ENCODE measurements at places on chromosomes 4 and X.

- no peak for DNase-seq
Observed at GRCh38 chr4:121574618-121575017, 122.2 kb downstream of the ANXA5 start.

GRCh38 chr4:127672111-127672510 is 39.4 kb downstream of the INTU start:
- no peak for DNase-seq

- DNase-seq, result no peak
Observed at GRCh38 chrX:69503782-69504625, at the start of gene NALF2. Gene NALF2 (plus strand): TSS chrX:69504326. CDS start chrX:69505283, 957 bp downstream.

- DNase-seq, result no peak
Observed at GRCh38 chrX:100747703-100748102, 15.8 kb upstream of the SYTL4 start.

DNA sequence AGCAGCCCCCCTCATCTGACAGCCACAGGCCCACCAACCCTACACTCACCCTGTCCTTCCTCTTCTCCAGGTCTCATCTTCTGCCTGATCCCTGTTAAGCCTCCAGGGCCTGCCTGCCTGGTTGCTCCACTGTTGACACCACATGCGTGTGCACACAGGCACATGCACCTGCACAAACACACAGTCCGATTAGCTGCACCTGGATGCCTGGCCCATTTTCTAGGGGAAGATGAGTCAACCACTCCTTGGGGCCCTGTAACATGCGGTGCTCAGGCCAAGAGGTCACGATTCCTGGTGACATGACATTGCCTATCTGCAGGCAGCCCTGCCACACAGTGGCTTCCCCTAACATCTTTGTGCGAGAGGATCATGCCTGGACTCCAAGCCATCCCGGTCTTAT is 498.4 kb downstream of the BCOR start:
- no peak for DNase-seq

DNA sequence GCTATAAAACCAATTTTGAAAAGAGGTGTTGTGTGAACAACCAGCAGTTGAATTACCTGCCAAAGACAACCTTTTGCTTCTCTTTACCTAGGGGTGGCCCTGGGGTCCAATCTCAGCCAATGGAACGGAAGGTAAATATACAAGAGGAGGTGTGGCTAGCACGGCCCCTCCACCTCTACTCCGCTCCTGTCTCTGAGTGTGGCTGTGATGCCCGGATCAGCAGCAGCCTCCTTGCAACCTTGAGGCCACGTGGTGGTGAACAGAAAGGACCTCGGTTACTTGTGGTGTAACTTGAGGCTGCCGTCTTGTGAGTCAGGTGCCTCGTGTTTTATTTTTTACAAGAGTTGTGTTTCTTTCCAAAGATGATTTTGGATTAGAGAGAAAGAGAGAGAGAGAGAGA is 121.5 kb upstream of the PPP2R3B start:
- no peak for DNase-seq

DNA sequence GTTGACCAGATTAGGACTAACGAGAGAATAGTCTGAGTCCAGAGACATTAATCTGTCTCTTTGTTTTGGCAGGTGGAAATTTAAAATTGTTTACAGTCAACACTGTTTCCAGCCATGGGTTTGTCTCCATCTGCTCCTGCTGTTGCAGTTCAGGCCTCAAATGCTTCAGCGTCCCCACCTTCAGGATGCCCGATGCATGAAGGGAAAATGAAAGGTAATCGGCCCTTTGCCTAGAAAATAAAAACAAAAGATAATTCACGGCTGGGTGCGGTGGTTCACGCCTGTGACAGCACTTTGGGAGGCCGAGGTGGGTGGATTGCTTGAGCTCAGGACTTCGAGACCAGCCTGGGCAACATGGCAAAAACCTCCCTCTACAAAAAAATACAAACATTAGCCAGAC is 815 bp downstream of the HCCS start:
- no peak for DNase-seq

GRCh38 chr4:146975036-146975435 is 29.4 kb upstream of the TTC29 start:
- no peak for DNase-seq

DNA sequence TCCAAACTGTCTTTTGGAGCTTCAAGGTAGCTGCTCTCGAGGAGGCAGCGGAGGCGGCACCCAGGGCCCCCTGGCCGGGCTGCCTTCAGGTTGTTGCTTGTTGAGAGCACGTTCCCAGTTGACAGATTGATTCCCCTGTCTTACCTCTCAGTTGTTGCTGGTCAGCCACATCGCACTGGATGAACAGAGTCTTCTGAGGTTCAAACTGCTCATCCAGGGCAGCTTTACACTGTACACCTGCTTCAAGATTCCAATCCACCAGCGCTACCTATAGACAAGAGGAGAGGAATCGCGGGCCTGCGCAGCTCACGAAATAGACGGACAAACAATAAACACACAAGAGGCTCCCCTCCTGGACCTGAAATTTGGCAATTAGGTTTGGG is 497 bp downstream of the HPGD start:
- DNase-seq, result no peak

GRCh38 chr4:152104356-152104755 is 343.5 kb upstream of the GATB start:
- no peak for DNase-seq

DNA sequence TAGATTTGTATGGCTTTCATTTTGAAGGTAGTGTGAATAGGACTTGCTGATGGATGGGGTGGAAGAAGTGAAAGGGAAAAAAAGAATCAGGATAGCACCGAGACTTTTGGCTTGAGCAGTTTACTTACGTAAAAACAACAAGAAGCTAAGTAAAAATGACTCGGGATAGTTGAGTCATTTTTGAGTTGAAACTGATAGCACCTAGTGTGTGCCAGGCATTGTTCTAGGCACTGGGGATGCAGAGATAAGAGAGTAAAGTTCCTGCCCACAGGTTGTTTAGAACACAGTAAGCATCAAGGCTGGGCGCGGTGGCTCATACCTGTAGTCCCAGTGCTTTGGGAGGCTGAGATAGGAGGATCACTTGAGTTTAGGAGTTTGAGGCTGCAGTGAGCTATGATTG is 34.7 kb downstream of the ADD1 start:
- DNase-seq, result no peak

GRCh38 chr4:168421671-168422070 is 58.6 kb downstream of the DDX60L start:
- DNase-seq, result no peak

DNA sequence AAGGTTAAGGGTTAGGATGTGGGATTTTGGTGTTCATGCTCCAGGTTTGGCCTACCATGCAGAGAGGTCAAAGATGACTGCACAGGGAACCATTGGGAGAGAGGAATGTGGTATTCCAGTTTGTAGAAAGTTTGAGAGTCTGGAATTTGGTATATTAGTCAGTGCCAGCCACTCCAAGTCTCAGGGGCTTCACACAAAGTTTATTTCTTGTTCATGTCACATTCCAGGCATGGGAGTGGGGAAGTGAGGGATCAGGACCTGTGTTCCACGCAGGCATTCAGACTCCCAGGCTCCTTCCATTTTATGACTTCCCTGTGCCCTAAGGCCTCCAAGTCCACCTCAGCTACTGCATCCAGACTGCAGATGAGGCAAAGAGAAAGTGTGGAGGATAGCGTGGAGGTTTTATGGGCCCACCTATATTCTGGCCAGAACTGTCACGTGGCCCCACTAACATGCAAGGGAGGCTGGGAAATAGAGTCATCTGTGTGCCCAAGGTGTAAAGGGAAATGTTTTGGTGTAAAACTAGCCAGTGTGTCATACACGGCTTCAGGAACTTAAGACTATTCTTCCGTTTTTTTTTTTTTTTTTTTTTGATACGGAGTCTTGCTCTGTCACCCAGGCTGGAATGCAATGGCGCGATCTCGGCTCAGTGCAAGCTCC is 140.6 kb upstream of the SCML1 start:
- DNase-seq, result no peak

GRCh38 chr4:40910706-40911105 is 161.0 kb downstream of the NSUN7 start:
- DNase-seq, result no peak

DNA sequence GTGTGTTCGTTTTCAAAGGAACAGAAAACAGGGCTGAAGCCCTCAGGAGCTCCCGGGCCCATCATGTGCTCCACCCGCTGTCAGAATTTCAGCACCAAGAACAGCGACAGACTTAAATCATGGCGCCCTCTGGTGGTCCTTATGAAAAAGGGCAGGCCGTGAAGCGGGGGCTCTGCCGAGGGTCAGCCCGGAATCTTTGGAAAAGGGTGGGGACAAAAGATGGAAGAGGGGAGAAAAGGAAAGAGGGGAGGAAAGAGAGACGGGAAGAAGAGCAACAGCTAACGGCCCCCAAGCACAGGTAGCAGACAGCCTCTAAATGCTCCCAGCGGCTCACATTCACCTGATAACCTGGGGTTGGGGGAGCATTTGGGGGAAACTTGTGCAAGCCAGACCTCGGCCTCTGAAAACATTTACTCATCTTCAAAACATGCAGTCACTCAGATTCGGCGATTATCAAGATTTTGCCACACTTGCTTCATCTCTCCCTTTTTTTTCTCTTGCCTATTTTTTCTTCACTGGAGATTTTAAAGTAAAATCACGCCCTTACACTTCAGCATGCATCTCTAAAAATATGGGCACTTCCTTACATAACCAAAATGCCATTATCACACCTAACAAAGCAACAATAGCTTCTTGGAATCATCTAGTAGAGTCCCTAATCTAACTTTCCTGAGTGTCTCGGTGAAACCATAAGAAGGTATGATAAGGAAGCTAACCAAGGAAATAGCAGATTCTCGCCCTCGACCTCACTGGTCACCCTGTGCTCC is 28.1 kb upstream of the MAN2B2 start:
- DNase-seq, result no peak

DNA sequence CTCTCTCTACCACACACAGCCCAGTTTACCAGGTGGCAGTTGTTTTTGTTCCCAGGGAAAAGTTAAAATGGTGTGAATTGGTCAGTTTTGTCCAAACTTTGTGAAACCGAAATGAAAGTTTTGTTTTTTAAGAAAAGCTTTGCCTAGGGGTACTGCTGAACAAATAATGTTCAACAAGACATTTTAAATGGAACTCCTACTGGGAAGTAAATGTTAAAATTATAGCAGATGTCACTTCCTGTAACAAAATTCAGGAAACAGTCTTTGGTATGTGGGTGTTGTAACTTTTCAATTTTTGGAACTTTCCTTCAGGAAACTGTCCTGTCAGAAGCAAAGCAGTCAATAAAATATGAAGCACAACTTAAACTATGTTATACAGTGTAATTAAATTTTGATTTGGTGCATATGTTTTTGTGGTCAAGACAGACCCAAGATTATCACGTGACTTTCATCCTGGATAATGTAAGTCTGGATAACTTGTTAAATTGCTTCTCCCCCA is 79.5 kb downstream of the AFF1 start:
- no peak for DNase-seq

DNA sequence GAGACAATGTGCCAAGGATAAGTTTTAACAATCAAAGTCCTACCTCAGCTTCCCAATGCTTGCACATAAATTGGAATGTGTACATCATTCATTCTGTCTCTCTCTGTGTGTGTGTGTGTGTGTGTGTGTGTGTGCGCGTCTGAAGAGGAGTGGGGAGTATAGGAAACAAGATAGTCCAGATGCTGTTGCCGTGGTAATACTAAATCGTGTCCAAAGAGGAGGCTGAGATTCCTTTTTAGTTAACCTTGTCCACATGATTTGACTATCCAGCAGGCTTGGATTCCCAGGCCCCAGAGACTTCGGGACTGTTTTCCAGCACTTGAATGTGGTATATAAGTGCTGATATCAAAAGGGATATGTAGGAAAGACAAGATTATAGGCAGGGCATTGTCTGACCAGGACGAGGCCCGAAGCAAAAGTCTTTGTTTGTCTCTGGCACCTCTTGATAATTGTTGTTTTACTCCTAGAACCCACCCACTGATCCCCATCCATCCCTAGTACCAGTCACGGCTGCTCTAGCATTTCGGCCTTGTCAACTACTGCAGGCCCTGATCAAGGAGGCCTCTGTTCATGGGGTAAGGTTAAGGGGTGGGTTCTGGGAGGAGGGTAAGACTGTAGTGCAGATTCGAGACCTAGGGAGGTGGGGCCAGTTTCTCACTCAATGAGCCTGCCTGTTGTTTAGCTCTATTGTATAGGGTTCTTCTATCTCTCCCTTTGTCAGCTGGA is 3.9 kb downstream of the PLP1 start:
- DNase-seq, result no peak

- no peak for DNase-seq
Observed at GRCh38 chr4:8210010-8210409, 10.9 kb downstream of the SH3TC1 start.

- DNase-seq, result no peak
Observed at GRCh38 chr4:135197641-135198040, 996.1 kb upstream of the PABPC4L start.

DNA sequence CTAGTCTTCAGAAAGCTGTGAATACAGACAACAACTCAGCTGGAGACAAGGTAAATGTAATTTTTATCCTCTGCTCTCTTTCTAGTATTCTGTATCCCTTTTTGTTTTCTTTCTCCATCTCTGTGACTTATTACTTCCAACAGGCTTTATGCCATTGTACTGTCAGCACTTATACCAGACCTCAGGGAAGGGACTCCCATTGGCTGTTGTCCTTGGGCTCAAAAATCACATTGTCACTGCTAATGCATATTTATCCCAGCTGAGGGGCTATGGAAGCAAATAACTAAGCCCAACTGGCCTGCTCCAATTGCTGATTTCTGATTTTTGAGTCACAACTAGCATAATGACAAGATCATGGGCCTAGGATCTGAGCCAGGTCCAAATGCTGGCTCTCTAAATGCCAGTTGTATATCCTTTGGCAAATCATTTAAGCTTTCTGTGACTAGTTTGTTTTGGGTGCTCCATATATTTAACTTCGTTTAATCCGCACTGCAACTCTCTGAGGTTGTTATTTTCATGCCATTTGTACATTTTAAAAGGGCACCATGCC is 395.1 kb upstream of the GNPDA2 start:
- no peak for DNase-seq

DNA sequence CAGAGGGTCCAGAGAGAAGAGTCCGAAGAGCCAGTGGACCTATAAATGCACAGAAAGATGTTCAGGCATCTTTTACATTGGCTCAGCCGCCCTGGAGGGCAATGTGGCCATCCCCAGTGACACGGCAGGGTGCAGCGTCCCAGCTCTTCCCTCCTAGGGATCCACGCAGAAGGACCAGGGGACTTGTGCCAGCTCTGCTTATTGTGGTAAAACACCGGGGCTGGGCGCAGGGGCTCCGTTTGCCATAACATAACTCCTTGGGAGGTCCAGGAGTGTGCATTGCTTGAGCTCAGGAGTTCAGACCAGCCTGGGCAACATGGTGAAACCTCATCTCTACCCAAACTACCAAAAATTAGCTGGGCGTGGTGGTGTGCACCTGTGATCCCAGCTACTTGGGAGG is 70.2 kb downstream of the CPZ start:
- no peak for DNase-seq

GRCh38 chr4:128942607-128943006 is 133.1 kb downstream of the JADE1 start:
- no peak for DNase-seq

- no peak for DNase-seq
Observed at GRCh38 chr4:165828928-165829327, 44.1 kb upstream of the TLL1 start.

All from activated CD4-positive, alpha-beta T cell treated with anti-CD3 and anti-CD28 coated beads for 1 hour (primary cell).